Naive B cell (primary cell): ENCODE measurements at places on chromosomes 3 and 15.

- DNase-seq = no peak
Measured at GRCh38 chr15:50148362-50148963, 29.4 kb upstream of the ATP8B4 start.

DNA sequence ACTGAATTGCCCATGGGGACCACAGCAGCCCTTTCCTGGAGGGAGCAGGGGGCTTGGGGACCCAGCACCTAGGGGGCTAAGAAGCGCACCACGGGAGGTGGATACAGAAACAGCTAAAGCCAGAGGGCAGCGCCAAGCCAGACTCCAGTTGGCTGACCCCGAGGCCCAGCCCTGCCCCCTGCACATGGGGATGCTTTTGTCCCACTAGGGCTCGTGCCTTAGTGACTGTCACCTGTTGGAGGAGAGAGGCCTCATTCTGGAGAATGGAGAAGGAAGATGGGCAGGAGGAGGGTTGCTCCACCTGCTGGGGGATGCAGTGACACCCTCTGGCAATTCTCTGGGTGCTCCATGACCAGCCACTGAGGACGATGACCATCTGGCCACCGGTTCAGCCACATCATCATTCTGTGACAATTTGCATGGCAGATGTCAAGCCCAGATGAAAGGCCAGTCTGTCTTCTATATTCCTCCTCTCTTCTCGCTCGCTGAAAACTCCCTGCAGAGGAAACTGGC, 167.8 kb upstream of the TLE3 start:
- DNase-seq = no peak

GRCh38 chr3:172125053-172125452, 85.7 kb downstream of the FNDC3B start:
- DNase-seq = no peak

- DNase-seq = no peak
Measured at GRCh38 chr3:184360929-184361531, 375 bp downstream of the CLCN2 start.

DNA sequence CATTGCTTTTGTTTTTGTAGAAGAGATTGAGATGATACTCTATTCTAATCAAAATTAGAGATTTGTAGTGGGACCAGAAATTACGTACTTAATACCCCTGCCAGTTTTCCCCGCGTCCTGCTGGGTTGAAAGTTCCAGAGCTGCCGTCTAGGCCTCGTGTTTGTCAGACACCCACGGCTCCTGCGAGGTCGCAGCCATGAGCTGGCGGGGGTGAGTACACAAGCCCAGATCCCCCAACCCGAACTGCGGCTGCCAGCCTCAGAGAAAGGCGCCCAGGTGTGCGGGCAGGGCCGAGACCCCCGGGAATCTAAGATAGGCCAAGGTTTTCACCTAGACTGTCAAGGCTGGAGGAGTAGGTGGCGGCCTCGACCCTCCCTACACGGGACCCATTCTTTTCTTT, 26.3 kb downstream of the GPR160 start:
- no peak for DNase-seq

- no peak for DNase-seq
Measured at GRCh38 chr3:17752436-17752835, 10.0 kb upstream of the TBC1D5 start.

- no peak for DNase-seq
Measured at GRCh38 chr15:80926126-80926525, 63.5 kb downstream of the MESD start.

DNA sequence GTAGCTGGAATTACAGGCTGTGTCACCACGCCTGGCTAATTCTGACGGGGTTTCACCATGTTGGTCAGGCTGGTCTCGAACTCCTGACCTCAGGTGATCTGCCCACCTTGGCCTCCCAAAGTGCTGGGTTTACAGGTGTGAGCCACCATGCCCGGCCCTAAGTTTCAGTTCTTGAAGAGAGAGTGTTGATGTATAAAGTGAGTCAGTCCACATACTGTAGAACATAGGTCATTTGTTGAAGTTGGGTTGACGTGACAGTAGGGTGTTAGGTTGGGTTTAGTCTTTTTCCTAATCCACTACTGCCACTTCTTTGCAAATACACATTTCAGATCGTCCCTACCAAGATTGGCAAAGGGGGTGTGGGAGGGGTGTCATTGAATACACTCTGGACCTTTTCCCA, 15.2 kb downstream of the DNAJC19 start:
- DNase-seq = no peak

DNA sequence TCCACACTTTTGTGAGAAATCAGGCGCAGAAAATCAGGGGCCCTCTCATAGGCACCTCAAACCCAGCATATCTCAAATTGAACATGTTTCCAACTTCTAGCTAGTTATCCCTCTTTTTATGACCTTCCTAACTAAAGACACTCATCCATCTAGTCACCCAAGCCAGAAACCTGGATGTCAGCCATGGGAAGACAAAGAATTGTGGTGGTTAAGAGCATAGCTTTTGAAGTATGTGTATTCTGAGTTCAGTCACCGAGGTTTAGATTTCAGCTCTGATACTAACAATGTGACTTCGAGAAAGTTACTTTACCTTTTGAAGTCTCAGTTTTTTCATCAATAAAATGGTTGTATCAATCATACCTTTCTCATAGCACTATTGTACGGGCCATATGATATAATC, 495.5 kb downstream of the NLGN1 start:
- no peak for DNase-seq

- no peak for DNase-seq
Measured at GRCh38 chr3:50078622-50079021, 10.1 kb upstream of the RBM5 start.

DNA sequence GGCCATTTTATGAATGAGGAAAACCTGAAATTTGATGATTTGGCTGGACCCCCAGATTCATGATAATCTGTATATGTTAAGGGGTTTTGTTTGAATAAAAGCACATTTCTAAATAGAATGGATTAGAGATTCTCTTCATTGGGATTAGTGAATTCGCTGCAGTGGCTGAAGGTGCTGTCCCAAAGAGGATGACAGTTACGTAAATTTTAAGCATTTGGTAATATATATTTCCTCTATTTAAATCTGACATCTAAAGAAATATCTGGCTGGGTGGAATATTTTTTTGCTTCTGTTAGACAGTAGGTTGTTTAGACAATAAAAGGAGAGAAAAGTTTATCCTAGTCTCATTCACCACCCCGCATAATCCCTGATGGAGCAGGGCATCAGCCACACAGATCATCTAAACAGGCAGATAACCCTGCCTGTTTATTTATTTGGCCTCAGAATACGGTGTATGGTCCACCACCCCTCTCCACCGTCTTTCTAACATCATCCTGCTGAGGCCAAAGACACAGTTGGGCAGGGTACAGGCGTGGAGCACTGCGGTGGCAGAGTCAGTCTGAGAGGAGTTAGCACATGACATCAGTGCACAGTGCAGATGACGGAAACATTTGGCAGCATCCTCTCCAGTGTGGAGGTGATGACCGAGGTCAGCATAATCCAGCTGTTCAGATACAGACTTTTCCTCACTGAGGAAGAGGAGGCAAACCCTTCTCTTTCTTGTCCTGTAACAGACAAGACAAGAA, 20.4 kb upstream of the NFKBIZ start:
- no peak for DNase-seq

DNA sequence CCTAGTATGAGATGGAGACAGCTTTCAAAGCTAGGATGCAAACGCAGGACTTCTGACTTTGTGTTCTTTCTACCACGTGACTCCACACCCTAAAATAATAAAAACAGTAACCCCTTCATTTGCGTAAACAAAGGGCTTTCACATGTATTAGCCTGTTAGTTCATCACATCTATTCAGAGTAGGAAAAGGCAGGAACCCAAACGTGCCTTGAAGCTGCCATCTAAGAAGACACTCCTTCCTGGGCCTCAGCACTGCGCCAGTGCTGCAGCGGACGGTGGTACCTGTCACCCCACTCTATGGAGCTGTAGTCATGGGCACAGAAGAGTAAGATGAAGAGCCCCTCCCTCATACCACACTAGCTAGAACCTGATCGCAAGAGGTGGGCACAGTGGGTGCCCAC, 34.3 kb downstream of the PLD1 start:
- no peak for DNase-seq

DNA sequence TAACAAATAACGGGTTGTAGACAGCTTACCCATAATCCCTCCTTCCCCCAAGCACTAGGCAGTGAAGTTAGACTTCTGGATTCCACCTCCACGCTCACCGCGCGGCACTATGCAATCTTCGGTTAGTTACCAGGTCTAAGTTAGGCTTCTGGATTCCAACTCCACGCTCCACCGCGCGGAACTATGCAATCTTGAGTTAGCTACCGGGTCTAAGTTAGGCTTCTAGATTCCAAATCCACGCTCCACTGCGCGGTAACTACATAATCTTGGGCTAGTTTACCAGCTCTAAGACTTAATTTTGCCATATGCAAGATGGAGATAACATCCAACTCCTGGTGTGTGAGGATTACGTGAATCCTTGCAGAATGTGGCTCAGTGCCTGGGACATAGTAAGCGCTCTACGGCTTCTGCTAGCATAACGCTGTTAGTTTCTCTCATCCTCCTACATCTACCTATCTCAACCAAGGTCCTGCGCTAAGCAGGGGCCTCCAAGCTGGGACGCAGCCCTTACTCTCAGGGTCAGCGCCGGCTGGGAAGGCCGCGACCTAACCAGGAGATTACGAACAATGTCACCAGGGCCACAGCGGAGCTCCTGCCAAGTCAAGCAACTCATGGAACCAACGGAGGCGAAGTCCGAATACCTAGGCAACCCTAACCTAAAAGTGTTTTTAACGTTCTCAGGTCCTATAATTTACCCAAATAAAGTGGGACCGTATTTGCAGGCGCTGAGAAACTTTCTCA, 497 bp upstream of the RPLP1 start:
- no peak for DNase-seq

- no peak for DNase-seq
Measured at GRCh38 chr15:94910166-94910565, 678.8 kb downstream of the MCTP2 start.

DNA sequence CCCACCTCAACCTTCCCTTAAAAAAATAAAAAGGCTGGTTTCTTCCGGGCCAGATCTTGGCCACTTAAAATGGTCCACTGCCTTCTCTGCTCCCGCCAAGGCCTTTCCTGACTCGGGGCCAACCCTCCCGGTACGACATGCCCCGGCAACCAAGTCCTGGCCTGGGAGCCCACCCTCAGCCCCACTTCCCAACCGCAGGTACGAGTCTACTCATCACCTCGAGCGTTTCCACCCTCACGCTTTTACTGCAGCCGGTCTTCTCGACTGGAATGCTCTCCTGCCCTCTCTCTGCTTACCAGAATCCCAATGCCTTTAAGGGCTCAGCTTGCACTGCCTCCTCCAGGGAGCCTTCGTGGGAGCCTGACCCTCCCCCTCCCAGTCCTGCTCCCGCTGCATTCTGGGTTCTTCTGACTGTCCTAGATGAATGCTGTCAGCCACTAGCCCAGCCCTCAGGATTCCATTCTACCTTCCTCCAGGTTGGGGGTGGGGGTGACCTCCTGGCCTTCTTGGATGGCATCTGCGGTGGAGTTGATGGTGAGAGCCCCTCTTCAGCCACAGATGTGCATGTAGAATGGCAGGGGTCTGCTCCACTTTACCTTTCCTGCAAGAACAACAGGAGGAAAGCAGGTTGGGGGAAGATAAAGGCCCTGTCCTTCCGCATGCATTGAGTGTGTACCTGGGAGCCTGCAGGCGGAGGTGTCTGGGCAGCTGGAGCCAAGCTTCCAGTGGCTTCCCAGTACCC, 1.1 kb upstream of the CSRNP1 start:
- no peak for DNase-seq

DNA sequence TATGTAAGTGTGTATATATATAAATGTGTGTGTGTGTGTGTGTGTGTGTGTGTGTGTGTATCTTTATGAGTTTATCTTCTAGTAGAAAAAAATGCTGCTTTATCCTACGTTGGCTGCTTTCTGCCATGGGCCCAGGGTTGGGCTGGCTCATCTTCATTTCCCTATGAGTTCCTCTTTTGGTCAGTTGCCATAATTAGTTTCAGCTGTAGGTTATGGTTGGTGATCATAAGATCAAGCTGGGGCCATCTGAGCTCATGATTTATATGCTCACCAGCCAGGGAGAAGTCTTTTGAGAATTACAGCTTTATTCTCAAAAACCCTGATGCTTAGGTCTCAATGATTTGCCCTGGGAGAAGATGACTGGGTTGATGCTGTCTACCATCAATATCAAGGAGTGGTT, 775.8 kb upstream of the ARPP21 start:
- DNase-seq = peak; percentile 6

- no peak for DNase-seq
Measured at GRCh38 chr3:31534065-31534425, 1.3 kb downstream of the STT3B start.
